Glomerular endothelial cell (primary cell): ENCODE measurements at places on chromosomes 7 and 10.

- DNase-seq, result no peak
Measured at GRCh38 chr10:1043532-1043995, 5.4 kb downstream of the IDI1 start.

DNA sequence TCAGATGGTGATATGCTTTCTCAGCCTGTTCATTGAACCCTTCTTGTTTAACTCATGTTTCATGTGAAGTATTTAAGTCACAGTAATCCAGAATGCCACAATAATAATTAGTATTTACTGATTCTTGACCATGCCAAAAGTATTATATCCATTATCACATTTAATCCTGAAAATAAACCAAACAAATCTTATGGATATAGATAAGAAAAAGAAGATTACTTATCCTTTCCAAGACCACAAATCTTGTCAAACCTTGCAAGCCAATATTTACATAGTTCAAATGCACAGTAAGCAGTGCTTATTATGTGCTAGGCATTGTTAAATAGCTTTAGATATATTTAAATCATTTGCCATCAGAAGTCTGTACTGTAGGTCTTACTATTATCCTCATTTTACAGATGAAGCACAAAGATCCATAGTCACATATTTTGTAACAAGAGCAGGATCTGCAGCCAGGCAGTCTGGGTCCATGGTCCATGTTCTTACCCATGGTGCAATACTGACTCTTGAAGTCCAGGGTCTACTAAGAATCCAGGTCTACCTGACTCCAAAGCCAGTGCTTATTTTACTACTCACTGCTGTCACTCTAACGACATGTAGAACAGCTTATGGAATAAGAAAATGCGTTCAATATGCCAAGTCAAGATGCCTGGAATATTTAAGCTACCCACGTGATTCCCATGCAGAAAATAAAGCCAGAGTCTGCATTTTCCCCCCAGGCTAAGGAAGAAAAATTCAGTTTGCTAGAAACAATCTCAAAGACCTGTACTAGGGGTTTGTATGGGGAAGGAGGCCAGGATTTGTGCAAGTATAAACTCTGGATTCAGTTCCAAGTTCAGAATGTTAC is 984.8 kb upstream of the LRRTM3 start:
- DNase-seq, result no peak

DNA sequence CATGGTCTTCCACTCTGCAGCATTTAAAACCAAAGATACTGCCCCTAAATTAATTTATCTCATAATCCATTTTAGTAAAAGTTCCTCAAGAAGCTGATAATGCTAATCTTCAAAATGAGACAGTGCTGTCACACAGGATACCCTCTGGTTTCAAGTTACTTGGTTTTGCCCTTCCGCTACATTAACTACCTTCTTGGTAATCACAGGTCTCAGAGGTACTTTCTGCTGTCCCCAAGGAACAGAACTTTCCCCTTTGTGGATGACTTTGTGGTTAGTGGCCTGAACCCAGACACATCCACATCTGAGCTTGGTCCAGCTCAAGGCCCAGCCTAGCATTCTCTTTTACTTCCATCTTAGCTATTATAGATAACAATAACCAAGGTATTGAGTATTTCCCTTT is 88.8 kb upstream of the TMEM26 start:
- no peak for DNase-seq

GRCh38 chr7:70137126-70137525 is 538.9 kb downstream of the AUTS2 start:
- DNase-seq, result no peak

DNA sequence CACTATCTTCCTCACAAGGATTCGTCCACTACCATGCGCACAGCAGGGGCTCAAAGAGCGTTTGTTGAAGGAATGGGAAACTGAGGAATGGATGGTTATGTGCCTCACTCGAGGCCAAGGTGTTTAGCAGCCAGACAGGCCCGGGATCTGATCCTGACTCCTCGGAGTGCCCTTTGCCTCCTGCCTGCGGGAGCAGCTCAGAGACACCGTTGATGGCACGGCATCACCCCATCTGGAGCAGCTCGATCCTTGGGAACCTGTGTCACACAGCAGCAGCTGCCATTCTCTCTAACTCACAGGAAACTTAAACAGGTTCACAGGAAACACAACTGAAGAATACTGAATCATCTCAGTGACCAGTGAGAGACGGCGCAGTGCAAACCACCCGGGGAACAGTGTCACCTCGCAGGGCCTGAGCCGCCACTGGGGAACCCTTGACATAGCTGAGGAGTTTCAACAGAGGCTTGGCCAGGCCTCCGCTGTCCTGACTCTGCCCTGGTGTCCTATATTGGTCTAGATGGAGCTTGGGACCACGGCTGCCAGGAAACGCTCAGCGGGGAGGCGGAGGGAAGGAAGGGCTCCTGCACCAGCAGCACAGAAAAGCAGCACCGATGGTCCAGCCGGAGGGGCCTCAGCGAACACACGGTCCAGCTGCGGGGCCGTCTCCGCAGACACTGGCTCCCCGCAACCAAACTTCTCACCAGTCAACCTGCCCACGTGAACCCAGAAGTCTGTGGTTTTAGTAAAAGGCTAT is 169.4 kb downstream of the ADARB2 start:
- DNase-seq, result no peak

GRCh38 chr7:108348913-108349312 is 107.3 kb downstream of the NRCAM start:
- DNase-seq, result no peak

GRCh38 chr10:103632247-103632642 is 138.7 kb downstream of the NEURL1 start:
- DNase-seq, result no peak

GRCh38 chr10:64416011-64416410 is 894.8 kb downstream of the REEP3 start:
- no peak for DNase-seq

- DNase-seq, result no peak
Measured at GRCh38 chr7:5774790-5775189, 6.7 kb downstream of the RNF216 start.

DNA sequence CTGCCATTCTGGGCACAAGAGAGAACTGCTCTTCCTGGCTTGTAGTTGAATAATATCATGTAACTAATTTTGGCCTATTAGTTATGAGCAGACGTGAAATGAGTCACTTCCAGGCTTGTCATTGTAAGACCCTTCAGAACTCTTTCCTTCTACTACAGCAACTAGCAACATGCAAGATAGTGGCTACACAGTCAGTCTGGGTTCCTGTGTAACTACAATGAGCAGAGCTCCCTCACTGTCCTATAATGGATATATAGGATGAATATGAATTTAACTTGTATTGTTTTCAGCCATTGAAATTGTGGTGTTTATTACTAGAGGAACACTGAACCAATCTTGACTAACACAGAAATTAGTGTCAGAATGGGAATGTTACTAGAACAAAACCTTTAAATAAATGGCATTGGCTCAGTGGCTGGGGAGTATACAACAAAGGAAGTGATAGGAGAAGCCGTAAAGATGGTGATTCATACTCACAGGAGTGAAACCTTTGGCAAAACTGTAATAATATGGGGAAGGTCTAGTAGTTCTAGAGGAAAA is 2.9 kb upstream of the MTPN start:
- DNase-seq, result peak; percentile 81

GRCh38 chr7:2980401-2981102 is 63.1 kb downstream of the CARD11 start:
- no peak for DNase-seq

GRCh38 chr7:22962775-22963350 is 51.1 kb downstream of the HYCC1 start:
- no peak for DNase-seq

GRCh38 chr10:26861205-26861998 is 644 bp upstream of the ABI1 start:
- no peak for DNase-seq

GRCh38 chr7:12884856-12885440 is 197.5 kb downstream of the ARL4A start:
- no peak for DNase-seq

DNA sequence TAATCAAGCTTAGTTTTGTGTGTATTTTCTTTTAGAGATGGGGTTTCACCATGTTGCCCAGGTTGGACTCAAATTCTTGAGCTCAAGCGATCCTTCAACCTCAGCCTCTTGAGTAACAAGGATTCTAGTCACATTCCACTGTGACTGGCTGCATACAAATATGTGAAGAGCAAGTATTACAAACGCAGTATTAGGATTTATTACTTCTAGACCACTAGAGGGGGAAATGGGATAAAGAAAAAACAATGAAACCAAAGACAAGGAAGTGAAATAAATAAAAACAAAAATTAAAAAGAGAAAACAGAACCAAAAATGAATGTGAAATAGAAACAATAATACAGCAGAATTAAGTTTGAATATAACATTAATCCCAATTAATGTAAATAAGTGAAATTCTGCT is 308.7 kb downstream of the ANKRD30A start:
- DNase-seq, result no peak

GRCh38 chr7:71995111-71995510 is 417.0 kb downstream of the CALN1 start:
- DNase-seq, result no peak

DNA sequence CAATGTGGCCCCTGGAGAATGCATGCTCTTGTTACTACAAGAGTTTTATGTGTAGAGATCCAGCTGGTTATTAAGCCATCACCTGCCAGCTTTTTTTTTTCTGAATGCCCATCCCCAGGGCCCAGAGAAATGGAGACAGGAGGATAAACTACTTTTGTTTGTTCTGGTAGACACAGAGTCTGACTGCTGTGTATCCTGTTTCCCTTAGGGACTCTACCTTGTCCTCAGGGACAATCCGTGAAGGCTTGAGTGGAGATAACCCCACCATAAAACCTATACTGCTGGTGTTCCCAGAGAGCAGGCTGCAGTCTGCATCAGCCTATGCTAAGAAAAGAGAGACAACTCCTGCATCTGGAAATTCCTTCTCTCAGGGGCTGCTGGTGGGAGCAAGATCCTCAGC is at the start of gene OR2A5:
Gene OR2A5, plus strand, starts transcription at position 301 of the 400 bp plus-strand sequence. CDS start 1,454 bp downstream, outside the sequence.
- no peak for DNase-seq

DNA sequence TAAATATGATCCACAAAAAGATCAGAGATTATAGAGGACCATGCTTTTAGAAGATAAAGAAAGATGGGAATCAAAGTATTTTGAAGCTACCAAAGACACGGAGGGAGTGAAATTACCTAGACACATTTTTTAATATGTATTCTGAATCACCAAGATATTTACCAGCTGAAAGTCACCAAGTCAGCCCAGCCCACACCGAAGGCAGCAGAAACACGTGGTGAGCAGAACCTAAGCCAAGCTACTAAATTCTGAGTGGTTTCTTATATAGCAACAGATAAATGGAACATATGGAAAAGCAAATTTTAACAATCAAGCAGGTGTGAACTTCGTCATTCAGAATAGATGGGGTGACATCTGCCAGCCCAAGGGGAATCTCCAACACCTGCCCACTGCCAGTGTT is 134.7 kb upstream of the AKR1E2 start:
- DNase-seq, result no peak

DNA sequence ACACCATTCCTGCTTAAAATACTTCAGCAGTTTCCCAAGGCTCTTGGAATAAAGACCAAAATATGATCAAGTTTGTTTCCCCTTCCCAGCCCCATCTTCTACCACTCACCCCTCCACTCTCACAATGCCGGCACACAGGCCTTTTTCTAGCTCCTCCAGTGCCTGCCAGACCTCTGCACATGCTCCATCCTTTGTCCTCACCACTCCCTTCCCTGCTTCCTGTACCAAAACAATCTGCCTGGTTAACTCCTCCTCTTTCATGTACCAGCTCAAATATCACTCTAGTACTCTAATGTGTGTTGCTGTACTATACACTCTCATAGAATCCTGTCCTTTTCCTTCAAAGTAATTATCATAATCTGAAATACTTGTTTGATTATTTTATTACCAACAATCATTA is 19.4 kb downstream of the SCRN1 start:
- DNase-seq, result no peak

GRCh38 chr7:82264783-82265305 is 178.7 kb downstream of the CACNA2D1 start:
- no peak for DNase-seq

DNA sequence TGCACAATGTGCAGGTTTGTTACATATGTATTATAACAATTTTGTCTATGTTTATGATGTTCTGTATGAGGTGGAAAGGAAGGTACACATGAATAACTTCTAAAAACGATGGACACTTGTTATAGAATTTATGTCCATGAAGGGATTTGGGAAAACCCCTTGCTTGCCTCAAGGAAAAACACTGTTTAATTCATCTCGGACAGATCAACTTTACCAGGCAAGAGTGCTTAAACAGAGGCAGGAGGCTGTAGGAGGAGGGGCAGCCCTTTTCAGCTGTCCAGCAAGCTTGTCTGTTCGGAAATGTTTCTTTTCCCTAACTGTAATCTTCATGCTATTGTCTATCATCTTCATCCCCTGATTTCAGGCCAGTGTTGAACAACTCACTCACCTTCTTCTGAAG is 200.9 kb downstream of the CDC14C start:
- DNase-seq, result no peak

DNA sequence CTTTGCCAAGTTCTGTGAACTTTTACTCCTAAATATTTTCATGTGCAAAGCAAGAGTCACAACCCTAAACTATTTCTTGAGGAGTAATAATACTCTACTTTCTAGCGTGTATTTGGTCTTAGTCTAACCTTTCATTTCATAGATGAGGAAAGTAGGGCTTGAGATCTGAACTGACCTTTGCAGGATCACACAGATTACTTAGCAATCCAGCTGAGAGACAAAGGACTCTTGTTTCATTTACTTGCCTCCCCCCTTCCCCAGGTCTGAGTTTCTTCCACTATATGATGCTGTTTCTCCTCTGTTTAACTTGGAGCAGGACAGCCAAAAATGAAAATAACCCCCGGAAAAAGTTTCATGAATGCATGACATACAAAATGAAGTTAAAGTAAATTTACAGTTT is 75.3 kb upstream of the PTN start:
- no peak for DNase-seq

DNA sequence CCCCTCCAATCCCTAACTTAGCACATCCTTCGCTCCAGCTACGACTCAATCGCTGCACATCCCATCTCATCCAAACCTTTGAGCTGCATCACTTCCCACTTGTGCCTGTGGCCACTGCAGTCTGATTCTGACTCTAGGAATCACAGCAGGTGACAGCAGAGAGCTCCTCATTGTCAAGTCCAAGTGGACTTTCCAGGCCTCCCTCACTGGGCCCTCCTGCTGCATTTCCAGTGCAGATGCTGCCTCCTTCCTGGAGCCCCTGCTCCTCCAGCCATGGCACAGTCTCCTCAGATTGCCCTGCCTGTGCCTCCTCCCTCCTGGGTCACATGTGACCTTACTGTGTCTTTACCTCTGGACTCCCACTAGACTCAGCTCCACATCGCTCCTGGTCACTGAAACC is 157.3 kb downstream of the USP6NL start:
- DNase-seq, result no peak

GRCh38 chr10:4337563-4337962 is 488.4 kb upstream of the AKR1E2 start:
- no peak for DNase-seq

GRCh38 chr10:50540826-50541122 is 83.0 kb downstream of the SGMS1 start:
- DNase-seq, result no peak

DNA sequence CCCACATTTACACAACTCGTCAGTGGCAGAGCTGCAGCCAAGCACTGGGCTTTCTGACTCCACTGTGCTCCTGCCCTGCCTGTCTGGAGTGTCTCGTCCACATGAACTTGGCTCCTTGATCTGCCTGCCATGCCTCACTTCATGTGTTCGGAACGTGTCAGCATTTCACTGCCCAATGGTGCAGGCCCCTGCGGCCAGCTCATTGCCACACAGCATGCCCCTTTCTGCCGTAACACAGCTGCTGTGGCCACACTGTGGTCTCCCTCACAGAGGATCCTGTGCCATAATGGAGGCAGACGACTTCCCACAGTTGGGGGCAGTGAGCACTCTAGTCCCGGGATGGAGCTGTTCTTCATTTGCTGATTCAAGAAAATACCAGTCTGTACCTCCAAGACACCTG is 94.2 kb upstream of the GJD4 start:
- no peak for DNase-seq
